ENCODE measurements at places on chromosomes 5 and 9.

- no peak for DNase-seq
Measured at GRCh38 chr5:147410496-147411358, 99.1 kb downstream of the DPYSL3 start.

- DNase-seq = peak; percentile 82
Measured at GRCh38 chr5:73321757-73322436, 126.7 kb downstream of the FOXD1 start.

GRCh38 chr5:77015938-77016569, 14.2 kb upstream of the AGGF1 start:
- peak; percentile 31 for DNase-seq

- no peak for DNase-seq
Measured at GRCh38 chr9:112502175-112502946, 15.7 kb downstream of the KIAA1958 start.

DNA sequence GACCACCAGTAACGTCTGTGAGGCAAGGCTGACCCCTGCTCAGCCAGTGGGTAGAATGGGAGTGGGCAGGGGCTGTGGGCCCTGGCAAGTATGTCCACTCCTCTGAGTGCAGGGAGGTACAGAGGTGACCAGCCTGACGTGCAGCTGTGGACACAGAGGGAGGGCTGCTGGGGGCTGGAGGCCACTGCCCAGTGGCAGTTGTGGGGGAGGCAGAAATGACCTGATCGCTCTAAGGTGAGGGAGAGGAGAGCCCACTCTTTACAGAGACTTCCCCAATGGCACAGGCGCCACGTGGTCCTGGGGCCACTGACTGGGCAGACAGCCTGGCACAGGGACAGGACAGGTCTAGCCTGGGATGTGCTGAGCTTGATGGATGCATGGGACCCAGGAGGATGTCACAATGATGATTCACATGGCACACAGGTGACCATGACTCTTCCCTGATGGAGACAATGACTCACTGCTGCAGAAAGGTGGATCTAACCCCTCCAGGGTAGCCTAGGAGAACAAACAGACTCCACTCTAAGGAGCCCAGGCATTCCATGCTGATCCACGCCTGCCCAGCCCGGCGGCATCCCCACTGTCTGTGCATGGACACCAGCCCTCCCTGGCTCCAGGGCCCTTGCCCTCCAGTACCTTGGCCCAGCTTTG, 7.7 kb downstream of the LPCAT1 start:
- DNase-seq = peak; percentile 86

GRCh38 chr9:133778336-133779013, 40.3 kb upstream of the SARDH start:
- no peak for DNase-seq

DNA sequence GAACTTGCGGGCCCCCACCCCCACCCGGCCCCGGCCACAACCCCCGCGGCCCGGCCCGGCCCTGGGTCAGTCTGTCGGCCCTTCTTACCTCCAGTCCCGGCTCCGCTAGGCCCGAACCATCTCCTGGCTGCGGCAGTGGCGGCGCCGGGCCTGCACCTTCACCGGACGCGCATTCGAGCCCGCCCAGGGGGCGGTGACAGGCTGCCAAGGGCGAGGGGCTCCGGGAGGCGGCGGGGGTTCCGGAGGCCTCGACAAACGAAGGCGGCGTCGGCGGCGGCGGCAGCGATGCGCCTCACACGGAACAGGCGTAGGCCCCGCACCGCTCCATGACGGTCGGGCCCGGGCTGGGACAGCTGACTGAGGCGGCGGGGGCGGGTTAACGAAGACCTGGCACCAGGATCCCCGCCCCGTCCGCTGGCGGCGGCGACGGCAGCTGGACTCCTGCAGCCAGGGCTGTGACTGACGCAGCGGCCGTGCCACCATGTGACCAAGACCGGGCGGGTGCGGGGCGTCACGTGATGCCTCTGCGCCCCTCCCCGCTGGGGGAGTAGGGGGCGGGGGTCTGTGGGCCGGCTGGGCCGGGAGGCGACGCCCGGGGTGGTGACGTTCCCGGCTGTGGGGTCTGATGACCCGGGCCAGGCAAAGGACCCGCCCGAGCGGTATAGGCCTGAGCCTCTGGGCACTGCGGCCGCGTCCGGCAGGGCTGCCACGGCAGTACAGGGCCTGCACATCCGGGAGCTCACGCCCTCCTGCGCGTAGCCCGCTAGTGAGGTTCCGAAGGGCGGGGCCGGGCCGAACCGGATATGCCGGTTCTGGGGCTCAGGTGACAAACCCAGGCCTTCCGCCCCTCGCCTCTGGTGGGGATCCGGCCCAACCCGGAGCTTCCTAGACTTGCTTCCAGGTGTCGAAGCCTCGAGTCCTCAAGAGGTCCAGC, at the start of gene AFF4:
AFF4 (minus strand) TSS at position 464 of the 934 bp plus-strand sequence. CDS start 26,445 bp downstream, outside the sequence.
- DNase-seq = peak; percentile 73

DNA sequence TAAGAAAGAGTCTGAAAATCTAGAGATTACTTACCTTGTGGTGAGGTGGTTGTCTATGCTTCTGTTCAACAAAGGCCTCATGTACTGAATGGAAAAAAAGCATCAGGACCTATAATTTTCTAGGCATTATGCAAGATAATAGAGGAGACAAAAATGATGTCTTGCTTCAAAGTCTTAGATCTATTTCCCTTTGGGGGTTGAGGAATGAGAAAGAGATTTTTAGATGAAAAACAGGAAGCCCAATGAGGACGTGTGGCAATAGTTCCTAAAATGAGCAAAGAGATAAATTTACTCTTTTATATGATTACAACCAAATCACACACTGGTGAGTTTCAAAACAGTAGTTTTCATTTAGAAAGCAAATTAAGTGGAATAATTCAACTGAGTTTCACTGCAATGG, 99.5 kb downstream of the GHR start:
- DNase-seq = no peak

Data from kidney epithelial cell (primary cell).